Sigmoid colon (tissue), 7 donors: ENCODE measurements at places on chromosomes 12 and 14. TPM values are rescaled to one million over a fixed set of nuclear protein-coding genes. Genes with fewer than 3 reads are reported as not detected.

DNA sequence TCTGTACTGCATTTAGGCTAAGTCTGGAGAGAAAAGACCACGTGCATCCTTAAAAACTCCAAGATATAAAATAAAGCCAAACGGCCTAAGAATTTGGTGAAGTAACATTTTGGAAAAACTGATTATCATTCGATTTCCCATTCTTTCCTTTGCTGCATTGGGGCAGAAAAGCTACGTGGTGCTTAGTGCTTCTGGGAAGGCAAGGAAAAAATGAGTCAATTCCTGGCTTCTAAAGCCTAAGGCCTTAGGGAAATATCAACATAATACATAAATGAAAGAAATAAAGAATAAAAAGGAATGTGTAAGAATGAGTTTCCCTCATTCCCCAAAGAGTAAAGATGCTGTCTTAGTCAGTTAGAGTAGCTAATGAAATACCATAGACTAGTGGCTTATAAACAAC, 520.5 kb downstream of the GLT1D1 start:
- DNase-seq = no peak
- no peak overlapping the region for H3K27ac ChIP-seq
- no peak overlapping the region for H3K4me3 ChIP-seq
- no peaks in the 10 kb centered on the region for H3K4me1 ChIP-seq
- no peaks in the 10 kb centered on the region for H3K36me3 ChIP-seq
- no peaks in the 10 kb centered on the region for H3K27me3 ChIP-seq

Gene TAMALIN
- 9.2 TPM for total RNA-seq

Gene TGM1
- total RNA-seq = 1.1 TPM

Gene SLC35F4
- not detected for total RNA-seq

Gene B4GALNT3
- 0.36 TPM for total RNA-seq

Gene TMEM19
- total RNA-seq = 13.3 TPM

Gene NGB
- total RNA-seq = 3.5 TPM

DNA sequence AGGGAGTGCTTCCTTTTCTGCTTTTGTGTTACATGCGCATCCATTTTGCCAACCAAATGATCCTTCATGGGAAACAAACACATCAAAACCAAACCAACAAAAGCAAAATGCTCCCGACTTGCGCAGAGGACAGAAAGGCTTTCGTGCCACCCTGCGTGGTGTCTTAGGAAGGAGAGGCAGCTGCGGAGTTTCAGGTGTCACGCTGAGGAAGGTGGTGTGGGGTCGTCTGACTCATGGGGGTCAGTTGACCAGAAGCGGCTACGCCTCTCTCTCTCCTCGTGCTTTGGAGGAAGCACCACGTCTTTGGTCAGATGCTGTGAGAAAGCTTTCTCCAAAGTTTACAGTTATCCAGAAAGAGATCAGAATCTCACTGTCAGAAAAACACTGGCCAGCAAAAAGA, 7.9 kb downstream of the EMP1 start:
- H3K27ac ChIP-seq = peak overlapping the region; percentile 18
- no peaks in the 10 kb centered on the region for H3K36me3 ChIP-seq
- no peaks in the 10 kb centered on the region for H3K27me3 ChIP-seq
- no peak for DNase-seq

Gene PPFIA2
- 4.4 TPM for total RNA-seq

Gene MYF6
- not detected for total RNA-seq

DNA sequence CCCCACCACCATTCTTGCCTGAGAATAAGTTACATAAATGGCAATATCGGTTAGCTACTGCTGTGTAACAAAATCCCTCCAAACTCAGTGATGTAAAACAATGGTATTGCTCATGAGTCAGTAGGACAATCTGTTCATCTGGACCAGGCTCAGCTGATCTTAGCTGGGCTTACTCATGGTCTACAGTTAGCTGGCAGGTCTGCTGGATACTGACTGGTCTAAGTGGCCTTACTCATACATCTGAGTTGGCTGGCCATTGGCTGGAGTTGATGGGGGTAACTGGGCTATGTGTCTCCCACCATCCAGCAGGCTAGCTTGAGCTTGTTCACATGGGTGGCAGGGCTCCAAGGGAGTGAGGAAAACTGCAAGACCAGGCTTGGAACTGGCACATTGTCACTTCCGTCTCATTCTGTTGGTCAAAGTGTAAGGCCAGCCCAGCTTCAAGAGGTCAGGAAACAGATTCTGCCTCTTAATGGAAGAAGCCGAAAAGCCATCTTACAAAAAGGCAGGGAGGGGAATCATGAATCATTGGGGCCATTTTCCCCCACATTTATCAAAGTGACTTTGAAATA, 56.7 kb upstream of the CHGA start:
- H3K27ac ChIP-seq = no peak overlapping the region
- no peaks in the 10 kb centered on the region for H3K27me3 ChIP-seq
- no peak overlapping the region for H3K4me3 ChIP-seq
- DNase-seq = no peak

DNA sequence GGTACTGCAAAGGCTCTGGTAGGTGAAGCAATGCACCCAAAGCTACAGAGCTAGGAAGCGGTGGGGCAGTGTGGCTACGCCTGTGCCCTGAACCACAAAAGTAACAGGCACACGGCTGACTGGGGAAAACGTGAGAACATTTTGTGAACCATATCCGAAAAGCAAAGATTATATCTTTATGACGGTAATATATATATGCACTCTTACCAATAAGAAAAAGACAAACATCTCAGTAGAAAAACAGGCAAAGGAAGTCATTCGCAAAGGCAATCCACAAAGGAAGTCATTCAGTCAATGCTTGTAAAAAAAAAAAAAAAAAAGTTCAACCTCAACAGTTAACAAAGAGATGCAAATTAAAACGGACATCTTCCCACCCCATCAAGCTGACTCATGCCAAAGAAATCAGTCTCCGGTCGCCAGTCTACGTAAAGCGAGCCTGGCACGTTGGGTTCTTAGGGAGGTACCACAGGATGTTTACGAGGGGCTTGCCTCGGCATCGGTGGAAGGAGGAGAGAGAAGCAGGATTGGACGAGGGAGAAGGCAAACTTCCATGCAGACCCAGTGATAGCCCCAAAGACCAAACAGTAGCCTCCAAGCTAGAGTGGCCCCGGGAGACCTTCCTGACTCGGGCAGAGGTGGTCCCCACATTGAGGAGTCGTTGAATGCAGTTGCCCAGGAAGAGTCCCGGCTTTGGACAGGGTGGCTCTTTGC, 39.4 kb upstream of the PPP2R5C start:
- H3K4me3 ChIP-seq = no peak overlapping the region
- H3K27me3 ChIP-seq = no peaks in the 10 kb centered on the region
- no peak overlapping the region for H3K27ac ChIP-seq
- no peaks in the 10 kb centered on the region for H3K4me1 ChIP-seq
- H3K36me3 ChIP-seq = no peaks in the 10 kb centered on the region

- H3K4me1 ChIP-seq = peaks cover 20% of the 10 kb centered on the region
- H3K36me3 ChIP-seq = peaks cover 58% of the 10 kb centered on the region
- DNase-seq = no peak
- no peak overlapping the region for H3K4me3 ChIP-seq
- no peaks in the 10 kb centered on the region for H3K27me3 ChIP-seq
Observed at GRCh38 chr14:52885230-52885629, 65.6 kb downstream of the FERMT2 start.
